ENCODE measurements at places on chromosomes 4 and X. TPM values are rescaled to one million over a fixed set of nuclear protein-coding genes. Genes with fewer than 3 reads are reported as not detected.

- no peak for DNase-seq
Observed at GRCh38 chrX:20498851-20499635, 232.3 kb upstream of the RPS6KA3 start.

DNA sequence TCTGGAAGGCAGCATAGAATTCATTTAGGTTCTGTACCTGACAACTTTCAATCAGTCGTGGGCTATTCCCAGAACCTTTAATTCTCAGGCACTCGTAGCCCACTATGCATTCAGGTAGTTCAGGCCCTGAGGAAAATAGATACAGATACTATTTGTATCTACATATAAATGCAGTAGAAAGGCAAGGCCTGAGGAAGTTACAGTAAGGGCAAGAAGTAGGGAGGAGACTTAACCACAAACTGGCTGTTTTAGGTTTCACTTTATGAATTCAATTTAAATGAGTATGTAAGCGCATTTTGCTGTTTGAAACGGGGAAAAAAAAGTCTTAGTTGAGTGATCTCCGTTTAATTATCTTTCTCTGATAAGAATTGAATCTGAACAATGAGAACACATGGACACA is 529.4 kb upstream of the ATOH1 start:
- no peak for DNase-seq

DNA sequence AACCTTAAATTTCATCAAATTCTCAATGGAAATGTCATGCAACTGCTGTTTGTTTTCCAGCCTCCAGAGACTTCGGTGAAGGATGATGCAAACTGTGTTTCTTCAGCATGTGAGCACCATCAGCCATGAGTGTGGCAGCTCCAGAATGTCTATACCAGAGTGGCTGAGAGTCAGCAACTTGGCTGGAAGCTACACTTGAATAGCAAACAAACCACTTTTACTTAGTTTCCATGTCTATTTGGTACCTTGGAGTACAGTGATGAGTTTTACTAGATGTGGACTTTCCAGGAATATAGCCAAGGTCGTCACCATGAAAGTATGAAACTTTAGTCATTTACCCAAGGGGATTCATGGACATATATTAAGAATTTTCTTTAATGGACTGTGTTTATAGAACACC is 4.3 kb upstream of the IL21 start:
- no peak for DNase-seq

DNA sequence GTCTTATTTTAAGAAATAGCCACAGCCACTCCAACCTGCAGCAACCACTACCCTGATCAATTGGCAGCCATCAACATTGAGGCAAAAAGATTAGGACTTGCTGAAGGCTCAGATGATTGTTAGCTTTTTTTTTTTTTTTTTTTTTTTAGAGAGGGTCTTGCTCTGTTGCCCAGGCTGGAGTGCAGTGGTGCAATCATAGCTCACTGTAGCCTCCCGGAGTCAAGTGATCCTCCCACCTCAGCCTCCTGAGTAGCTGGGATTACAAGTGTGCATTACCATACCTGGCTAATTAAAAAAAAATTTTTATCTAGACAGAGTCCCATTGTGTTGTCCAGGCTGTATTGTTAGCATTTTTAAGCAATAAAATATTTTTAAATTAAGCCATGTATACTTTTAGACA is 26.5 kb downstream of the RHOH start:
- DNase-seq = no peak

FATE1 gene
- total RNA-seq = not detected

CYSLTR1 gene
- under 0.01 TPM for total RNA-seq

- DNase-seq = no peak
Observed at GRCh38 chrX:39631276-39632229, 466.2 kb downstream of the BCOR start.

GRCh38 chr4:52555356-52555716 is 103.8 kb downstream of the USP46 start:
- DNase-seq = no peak

DNA sequence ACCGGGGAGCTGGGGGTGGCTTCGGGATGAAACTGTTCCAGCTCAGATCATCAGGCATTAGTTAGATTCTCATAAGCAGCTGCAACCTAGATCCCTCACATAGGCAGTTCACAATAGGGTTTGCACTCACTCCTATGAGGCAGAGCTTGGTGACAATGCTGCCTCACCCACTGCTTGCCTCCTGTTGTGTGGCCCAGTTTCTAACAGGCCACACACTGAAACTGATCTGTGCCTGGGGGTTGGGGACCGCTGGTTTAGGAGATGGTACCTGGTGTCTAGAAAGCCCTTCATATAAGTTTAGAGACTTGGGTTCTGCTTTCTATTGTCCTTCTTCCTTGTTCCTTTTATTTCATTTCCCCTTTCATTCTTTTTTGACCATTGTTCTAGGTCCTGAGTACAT is 234.2 kb downstream of the FRAS1 start:
- DNase-seq = no peak

GRCh38 chr4:38318737-38319455 is 345.1 kb upstream of the KLF3 start:
- DNase-seq = peak; percentile 88

DNA sequence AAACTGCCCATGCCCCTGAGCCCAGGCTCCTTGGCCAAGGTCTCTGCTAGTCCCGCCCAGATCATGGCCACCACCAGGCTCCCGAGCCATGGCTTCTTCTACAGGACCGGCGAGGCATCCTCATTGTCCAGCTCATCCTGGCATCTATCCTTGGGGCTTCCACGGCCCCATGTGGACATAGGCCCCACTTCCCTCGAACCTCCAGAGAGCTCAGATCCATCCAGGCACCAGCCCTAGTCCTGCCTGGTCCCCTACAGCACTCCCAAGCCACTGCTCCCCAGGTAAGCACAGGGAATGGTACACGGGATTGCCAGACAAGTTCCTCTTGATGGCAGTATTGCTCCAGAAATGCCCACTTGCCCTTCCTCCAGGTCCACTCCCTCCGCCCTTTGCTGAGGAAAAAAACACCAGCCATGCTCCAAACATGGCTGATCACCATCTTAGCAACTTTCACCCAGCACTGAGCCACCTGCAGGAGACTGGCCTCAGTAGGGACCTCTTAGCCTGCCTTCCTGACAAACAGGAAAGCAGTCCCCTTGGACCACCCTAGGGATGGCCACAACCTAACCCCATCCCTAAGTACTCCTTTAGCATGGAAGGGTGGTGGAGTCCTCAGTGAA is 272.1 kb upstream of the AGTR2 start:
- DNase-seq = no peak

DNA sequence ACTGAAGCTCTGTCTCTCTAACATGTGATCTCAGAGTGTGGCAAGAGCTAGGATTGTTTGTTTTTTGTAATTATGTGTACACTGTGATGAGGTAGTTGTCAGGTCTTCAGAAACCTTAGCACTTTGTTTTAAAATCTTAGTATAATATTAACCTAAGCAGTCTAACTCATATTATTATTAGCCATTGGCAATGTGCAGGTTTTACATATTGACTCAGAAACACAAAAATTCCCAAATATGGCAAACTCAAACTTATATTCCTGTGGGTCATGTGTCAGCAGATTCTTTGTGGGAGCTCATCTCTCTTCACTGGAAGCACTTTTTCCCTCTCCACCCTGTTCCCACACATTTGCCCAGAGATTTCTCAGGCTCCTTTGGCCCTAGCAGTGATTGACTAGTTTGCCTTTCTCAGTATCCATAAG is 8.2 kb upstream of the PWWP3B start:
- no peak for DNase-seq

- DNase-seq = no peak
Observed at GRCh38 chrX:13843150-13843721, 26.3 kb upstream of the GPM6B start.

GRCh38 chr4:109248322-109248900 is 54.0 kb downstream of the COL25A1 start:
- no peak for DNase-seq

DNA sequence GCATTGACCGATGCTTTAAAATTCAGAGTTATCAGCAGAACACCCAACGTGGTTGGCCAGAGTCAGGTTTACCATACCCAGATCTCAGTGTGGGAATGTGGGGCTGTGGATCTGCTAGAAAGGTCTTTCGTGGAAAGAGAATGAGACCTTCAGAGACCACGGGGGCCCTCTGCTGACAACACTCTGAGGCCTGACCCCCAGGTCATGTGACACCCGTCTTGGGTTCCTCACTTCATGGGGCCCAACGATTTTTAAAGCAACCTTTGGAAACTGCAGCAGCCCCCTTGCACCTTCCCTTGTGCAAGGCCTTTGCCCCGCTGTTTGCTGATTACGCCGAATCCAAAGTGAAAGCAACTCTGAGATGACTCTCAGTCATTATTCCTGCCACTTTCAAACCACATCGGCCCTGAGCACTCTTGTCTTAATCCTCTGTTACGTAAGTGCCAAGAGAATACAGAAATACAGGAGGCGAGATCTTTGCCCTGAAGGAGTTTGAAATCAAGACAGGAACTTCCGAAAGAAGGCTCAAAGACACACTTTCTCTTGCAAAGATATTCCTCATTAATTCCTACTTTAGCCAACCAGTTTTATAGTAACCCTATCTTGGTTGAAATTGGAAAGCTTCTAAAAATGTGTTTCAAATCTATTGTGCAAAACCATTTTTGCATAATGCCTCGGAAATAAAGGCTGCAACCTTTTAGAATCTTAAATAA is 88.3 kb downstream of the EVC2 start:
- DNase-seq = no peak
